ENCODE measurements at places on chromosomes 5 and 9.

- DNase-seq = no peak
Observed at GRCh38 chr5:181224390-181225229, 1.5 kb downstream of the TRIM41 start.

GRCh38 chr5:40367255-40367654 is 312.5 kb upstream of the PTGER4 start:
- DNase-seq = no peak

DNA sequence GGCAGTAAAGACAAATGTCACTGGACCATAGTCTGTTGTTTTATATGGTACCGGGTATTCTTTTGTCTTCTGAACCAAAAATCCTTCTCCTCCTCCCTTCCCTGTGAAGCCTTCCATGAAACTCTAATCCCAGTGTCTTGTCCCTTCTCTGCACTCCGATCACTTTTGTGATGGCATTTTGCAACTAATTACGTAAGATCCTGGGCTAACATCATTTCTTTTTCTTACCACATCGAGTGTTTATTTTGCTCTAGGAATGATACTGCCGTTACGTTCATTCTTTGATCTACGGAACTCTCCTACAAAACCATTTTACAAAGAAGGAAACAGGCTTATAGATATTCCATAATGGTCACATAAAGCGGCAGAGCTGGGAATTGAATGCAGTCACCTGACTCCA is 33.7 kb downstream of the SNX18 start:
- DNase-seq = no peak

- DNase-seq = no peak
Observed at GRCh38 chr9:89905606-89906338, 301.0 kb downstream of the GADD45G start.

DNA sequence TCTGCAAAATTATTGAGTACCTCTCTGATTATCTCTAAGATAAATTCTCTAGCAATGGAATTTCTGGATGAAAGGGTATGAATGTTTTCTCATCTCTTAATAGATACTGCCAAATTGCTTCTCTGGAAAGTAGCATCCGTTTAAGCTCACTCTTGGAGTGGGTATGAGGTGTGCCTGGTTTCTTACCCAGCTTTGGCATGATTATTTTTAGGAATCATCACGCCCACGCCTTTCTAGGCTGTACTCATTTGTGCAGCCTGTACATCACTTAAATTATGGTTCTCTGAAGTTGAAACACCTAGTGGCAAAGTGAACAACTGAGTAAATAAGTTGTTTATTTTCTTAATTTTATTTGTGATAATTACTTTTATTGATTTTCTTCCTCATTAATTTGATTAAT is 156.5 kb upstream of the IL12B start:
- DNase-seq = no peak

- no peak for DNase-seq
Observed at GRCh38 chr9:132267660-132268059, 87.1 kb downstream of the SETX start.

- DNase-seq = no peak
Observed at GRCh38 chr5:31196309-31196708, 2.8 kb downstream of the CDH6 start.

All from stimulated activated CD4-positive, alpha-beta T cell treated with anti-CD3 and anti-CD28 coated beads, Interleukin-4, amount 100 ng/mL, for 48 hours (primary cell).